ENCODE measurements at places on chromosomes 3 and 15.

DNA sequence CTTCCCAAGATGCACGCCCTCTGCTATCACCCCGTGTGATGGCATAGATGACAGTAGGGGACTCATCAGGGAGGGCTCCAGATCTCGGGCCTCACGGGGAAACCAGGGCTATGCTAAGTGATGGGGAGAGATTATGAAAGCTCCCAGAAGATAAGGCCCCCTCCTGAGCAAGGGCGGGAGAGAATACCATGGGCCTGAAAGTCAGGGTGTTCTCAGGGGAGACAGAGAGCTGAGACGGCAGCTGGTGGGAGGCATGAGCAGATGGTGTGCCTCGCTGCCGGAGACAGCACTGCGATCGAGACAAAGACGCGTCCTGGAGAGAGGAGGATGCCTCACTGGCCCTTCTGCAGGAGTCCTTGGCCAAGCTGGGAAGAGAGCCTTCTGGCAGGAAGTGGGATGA lies 106.5 kb upstream of the ADPGK start:
- no peak for DNase-seq

DNA sequence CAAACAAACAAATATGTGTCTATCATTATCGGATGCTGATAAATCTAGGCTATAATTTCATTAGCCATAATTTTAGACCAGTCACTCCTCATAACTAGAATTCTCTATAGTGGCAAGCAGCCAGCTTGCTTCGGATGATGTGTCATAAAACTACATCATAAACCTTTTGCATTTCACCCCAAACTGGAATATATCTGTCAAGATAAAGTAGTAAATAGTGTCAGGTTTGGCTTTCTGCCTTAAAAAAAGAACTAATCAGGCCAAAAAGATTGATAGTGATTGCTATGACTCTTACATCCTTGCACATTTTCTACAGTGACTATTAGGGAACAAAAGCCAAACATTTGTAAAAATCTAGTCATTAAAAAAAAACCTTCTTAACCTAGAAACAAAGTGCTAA lies 51.0 kb downstream of the DPPA2 start:
- DNase-seq: no peak

GRCh38 chr3:61632568-61633175 lies 71.3 kb downstream of the PTPRG start:
- no peak for DNase-seq

- DNase-seq: no peak
Observed at GRCh38 chr3:36964331-36964730, 19.5 kb upstream of the TRANK1 start.

GRCh38 chr3:62462104-62462762 lies 88.9 kb upstream of the FEZF2 start:
- no peak for DNase-seq

GRCh38 chr3:111980716-111981456 lies 2.1 kb downstream of the ABHD10 start:
- DNase-seq: no peak

DNA sequence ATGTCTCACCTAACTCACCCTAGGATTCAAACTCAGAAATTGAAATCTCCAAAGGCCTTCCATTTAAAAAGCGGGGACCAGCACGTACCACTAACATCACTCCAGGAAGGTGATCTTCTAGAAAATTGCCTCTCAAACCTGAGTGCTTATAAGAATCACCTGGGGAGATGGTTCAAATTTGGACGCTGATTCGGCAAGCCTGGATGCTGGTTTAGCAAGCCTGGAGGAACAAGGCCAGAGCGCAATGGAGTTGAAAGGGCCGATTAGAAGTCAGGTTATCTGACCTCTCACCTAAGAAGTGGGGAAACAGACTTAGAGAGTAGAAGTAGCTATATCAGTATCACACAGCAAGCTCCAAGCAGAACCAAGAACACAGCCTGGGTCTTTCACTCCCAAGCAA lies 68.2 kb downstream of the SSUH2 start:
- DNase-seq: no peak

- no peak for DNase-seq
Observed at GRCh38 chr15:101440846-101441590, 48.5 kb downstream of the PCSK6 start.

DNA sequence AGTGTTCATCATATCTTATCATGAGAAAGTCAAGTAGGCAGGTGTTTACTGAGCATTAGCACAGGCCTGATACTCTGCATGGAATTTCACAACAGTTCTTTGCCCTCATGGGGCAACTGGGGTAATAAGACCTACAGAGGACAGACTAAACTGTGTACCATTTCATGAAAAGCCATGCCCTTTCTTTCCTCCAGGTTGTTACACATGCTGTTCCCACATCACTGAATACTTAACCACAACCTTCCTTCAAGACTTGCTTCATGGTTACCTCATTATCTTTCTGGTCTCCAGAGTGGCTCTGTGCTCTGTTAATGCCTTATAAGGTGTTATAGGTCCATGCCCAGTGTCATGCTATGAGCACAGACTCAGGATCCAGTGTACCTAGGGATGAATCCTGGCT lies 28.2 kb upstream of the RSL24D1 start:
- DNase-seq: no peak
